ENCODE measurements at places on chromosomes 4 and X.

GRCh38 chrX:39008549-39008948 is 207.3 kb downstream of the MID1IP1 start:
- no peak for DNase-seq

GRCh38 chr4:10577508-10578426 is 106.8 kb downstream of the CLNK start:
- no peak for DNase-seq

- no peak for DNase-seq
Measured at GRCh38 chr4:94536649-94537469, 85.1 kb downstream of the PDLIM5 start.

GRCh38 chr4:13977746-13978145 is 350.2 kb upstream of the BOD1L1 start:
- DNase-seq = no peak

GRCh38 chr4:76957004-76957738 is 7.6 kb downstream of the SEPTIN11 start:
- DNase-seq = no peak

- no peak for DNase-seq
Measured at GRCh38 chr4:51851090-51851936, 8.4 kb downstream of the DCUN1D4 start.

GRCh38 chr4:177297785-177298391 is 11.8 kb upstream of the NEIL3 start:
- DNase-seq = no peak

DNA sequence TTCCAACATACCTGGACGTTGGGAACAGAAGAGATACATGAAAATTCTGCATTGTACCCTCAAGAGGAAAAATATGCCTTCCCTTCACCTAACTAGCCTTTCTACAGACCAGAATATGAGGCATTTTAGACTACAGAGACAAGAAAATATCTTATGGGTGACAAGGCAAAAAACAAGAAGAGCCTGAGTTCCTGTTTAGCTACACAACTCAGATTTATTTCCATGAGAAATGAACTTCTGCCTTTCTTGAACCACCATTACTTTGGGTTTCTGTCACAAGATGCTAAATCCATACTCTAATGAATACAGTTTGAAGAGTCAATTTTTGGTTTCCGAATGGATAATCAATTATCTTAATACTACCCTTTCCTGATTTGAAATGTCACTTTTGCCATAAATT is 18.7 kb downstream of the RCHY1 start:
- no peak for DNase-seq

DNA sequence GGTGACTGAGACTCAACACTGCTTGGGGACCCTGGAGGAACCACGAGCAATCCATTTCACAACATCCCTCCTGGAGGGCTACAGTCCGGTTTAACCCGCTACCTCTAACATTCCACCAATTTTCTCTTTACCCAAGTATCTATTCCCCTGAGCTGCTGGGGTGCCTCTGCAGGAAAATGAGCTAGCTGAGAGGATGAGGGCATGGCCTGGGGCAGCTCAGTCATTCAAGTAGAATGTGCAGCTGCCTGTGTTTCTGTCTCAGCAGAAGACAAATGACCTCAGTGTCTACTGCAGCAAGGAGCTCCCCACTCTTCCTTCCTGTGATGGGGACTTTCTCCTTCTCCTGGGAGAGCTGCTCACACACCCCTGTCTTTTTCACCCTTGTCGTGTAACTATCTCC is 120.8 kb downstream of the ZNF518B start:
- DNase-seq = no peak

DNA sequence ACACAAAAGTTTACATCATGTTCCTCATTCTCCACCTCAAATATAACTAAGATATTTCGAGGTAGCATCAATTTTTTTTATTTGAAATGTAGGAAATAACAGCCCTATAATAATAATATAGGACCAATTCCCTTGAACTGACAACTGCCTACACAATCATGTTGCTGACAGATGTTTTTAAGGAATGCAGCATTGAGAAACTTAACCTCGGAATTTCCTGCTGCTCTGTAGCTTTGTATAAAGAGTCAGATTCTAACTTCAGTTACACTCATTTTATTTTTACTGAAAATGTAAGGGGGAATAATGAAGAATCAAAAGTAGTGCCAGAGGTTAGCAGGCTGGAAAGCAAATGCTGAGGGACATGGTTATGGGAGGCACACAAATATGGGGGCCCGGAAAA is 235.8 kb downstream of the RBMX2 start:
- DNase-seq = no peak

DNA sequence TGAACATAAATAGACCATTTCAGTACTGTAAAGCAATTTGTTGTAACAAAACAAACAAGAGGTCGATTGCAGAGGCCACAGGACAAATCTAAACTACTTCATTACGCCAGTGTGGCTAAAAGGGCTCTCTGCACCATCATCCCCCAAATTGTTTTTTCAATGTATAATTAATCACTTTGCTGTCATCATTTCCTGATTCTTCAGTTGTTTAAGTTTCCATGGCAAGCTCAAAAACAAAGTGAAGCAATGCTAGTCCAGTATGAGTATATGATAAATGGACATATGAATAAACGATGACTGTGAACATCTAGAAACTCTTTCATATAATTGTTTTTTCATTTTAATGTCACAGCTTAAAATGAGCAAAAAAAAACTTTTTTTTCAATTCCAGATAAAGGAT is 235.4 kb upstream of the FGF13 start:
- no peak for DNase-seq

GRCh38 chr4:121219227-121219626 is 55.1 kb upstream of the TNIP3 start:
- DNase-seq = no peak

GRCh38 chrX:78831523-78831922 is 84.0 kb downstream of the LPAR4 start:
- no peak for DNase-seq

DNA sequence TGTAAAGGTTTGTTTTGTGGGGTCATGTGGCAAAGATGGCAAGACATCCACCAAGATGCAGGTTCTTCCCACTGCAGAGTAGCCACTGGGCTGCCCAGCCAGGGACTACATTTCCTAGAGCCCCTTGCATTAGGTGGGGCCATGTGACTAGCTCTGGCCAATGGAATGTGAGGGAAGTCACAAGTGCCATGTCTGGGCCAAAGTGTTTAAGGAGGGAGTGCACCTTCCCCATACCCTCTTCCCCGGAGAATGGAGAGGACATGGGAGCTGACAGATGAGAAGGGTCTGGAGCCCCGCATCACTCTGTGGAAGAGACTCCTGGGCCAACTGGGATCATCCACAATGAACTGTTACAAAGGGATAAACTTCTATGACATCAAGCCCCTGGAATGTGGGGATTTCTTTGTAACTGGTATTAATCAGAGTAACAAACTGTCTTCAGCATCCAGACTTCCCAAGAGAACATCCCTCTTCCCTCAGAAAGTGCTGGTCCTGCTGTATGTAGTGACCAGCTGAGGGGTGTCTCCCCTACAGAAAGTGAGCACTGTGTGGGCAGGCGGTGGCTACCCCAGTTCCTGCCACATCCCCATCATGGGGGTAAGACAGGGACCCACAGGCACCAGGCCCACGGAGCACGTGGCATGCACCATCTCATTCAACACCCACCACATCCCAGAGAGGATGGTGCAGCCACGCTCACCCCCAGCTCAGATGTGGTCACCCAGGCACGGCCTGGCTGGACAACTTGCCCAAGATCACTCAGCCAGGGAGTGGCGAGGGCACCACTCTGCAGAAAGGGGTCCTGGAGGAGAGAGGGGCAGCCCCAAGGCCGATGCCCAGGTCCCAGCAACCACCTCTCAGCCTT is 10.9 kb downstream of the PPP2R2C start:
- DNase-seq = no peak

DNA sequence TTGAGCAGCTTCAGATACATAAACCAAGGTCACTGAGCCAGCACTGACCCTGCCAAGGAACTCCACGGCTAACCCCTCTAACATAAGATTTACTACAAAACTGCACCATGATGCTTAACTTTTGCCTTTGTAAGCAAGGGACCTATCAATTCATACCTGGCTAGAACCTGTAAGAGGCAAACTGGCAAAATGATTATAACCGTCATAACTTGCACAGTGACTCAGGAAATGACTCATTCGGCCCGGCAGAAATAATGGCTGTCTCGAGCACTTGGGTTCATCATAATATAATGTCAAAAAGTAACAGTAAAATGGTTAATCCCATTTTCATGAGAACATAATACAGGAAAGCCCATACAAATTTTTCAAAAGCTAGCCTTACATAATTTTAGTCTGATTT is 17.2 kb downstream of the RASGEF1B start:
- DNase-seq = no peak

GRCh38 chr4:4269856-4270255 is 20.1 kb downstream of the LYAR start:
- DNase-seq = no peak

DNA sequence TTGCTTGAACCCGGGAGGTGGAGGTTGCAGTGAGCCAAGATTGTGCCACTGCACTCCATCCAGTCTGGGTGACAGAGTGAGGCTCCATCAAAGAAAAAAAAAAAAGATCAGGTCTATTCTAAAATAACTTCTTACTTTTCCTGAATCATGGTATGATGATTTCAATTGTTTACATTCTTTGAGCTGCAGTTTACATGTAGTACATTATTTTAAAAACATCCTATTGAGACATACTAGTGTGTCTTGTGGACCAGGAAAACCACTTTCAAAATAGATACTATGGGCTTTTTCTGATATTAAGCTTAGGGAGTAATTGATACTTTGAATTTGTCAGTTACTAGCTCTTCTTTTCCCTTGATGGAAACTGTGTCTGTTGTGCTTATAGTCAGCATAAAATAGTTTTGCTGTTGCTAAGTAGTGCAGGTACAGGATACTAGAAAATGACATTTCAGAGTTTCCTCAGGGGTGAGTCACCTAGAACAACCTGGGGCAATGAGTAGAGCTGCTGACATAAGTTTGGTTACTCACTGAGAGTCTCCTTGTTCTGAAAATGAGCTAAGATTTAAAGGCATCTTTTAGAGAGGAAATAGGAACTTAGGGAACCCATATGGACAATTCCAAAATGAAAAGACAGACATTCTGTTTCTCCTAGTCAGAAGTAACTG is 53.2 kb upstream of the C4orf54 start:
- DNase-seq = no peak

Data from NCI-H446 treated with DMSO at 0.1 percent for 48 hours (cell line).